ENCODE measurements at places on chromosomes 12 and 14. TPM values are rescaled to one million over a fixed set of nuclear protein-coding genes. Genes with fewer than 3 reads are reported as not detected.

TAS2R46 gene
- not detected for polyA plus RNA-seq

GRCh38 chr12:95603351-95604145, 52.3 kb upstream of the USP44 start:
- DNase-seq, result no peak

DNA sequence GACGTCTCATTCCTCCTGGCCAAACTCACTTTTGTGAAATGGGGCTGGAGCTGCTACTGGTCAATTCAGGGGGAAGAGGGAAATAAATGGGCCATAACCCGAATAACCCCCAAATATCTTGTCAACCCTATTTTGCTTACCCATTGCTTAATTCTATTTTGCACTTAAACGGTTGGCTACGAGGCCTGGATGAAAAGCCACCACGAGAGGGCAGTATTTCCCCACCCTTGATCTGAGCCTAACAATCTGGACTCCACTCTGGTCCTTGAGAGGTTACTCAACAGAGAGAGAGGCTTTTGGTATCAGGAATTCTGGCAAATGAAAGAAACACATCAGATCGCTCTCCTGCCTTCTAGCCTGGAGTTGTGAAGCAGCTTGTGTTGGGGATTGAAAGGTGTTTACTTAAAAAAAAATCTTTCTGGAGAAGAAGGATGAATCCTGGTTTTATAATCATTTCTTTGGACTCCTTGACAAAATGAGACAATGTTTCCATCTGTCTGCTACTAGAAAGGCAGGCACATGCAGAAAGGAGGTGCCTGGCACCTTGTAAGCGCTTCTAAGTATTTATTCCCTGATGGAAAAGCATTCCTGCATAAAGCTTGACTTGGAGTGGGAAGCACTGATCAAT, 22.4 kb upstream of the FBXO21 start:
- peak; percentile 83 for DNase-seq

DNA sequence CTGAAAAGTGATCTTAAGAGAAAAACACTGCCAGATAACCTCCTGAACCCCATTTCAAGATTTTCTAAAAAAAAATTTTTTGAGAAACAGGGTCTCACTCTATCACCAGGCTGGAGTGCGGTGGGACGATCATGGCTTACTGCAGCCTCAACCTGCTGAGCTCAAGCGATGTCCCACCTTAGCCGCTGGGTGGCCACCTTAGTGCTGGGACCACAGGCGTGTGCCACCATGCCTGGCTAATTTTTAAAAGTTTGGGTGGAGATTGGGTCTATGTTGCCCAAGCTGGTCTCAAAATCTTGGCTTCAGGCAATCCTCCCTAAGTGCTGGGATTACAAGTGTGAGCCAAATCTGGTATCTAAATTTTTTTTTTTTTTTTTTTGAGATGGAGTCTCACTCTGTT, 3.4 kb downstream of the PNMA1 start:
- no peak for DNase-seq

DNA sequence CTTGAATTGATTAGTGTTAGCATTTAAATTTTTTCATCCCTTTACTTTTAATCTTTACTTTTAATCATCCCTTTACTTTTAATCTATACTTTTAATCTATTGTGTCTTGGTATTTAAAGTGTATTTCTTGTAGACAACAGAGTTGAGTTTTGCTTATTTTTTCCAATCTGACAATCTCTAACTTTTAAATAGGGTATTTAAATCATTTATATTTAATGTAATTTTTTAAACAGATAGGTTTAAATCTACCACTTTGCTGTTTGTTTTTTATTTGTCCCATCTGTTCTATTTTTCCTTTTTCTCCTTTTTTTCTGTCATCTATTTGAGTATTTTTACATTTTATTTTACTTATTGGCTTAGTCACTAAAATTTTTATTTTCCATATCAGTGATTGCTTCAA, 68.3 kb downstream of the TTC7B start:
- no peak for DNase-seq

DNA sequence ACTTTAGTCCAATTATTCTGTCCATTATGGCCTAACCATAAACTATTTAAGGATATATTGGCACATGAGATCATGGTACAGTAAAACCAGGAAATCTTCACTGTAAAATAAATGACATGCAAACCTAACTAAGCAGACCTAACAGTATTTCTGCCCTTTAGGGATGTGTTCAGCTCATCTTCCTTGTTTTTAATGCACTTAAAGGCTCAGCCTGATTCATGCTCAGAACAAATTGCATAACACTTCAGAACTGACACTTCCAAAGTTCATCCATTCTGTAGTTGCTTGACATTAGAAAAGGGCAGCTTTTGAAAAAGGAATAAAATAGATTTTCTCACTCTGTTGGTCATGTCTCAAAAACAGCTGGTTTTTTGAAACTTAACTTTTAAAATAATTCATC, 708.5 kb downstream of the C12orf50 start:
- no peak for DNase-seq
